ENCODE measurements at places on chromosomes 12 and 14.
A peak's percentile ranks its signal among the peaks of the same experiment; 100 is the strongest.

- H3K4me1 ChIP-seq, result no peaks in the 10 kb centered on the region
- H3K27me3 ChIP-seq, result no peaks in the 10 kb centered on the region
- no peak for DNase-seq
- no peak overlapping the region for H3K4me3 ChIP-seq
Observed at GRCh38 chr12:68536885-68537485, 73.7 kb upstream of the RAP1B start.

DNA sequence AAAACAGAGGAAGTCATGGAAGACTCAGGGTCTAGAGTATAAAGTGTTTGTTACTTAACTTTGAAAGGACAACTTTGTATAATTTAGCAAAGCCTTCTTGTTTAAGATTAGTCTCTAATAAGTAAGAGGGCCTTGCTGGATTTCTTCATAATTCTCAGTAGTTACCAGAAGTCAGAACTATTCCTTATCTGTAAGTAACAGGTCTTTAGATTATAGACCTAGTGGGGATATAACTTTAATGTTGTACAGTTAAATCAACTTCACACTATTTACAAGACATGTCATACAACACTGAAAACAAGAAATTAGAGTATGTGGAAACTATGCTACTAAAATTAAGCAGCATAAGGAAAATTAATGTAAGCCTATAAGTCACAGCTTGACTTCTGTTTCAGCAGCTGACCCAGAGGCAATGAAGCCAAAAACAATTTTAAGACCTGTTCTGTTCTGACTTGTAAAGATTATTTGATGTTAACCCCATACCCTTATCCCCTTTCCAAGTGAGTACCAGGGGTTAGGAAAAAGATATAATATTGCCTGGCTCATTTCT lies 398.3 kb downstream of the RAD51B start:
- no peaks in the 10 kb centered on the region for H3K36me3 ChIP-seq
- H3K27me3 ChIP-seq, result no peaks in the 10 kb centered on the region
- no peak for DNase-seq
- no peak overlapping the region for H3K27ac ChIP-seq
- H3K4me3 ChIP-seq, result no peak overlapping the region
- no peaks in the 10 kb centered on the region for H3K4me1 ChIP-seq

GRCh38 chr12:2610358-2610757 lies 184.4 kb upstream of the FKBP4 start:
- H3K4me1 ChIP-seq, result no peaks in the 10 kb centered on the region
- H3K36me3 ChIP-seq, result no peaks in the 10 kb centered on the region
- no peak overlapping the region for H3K4me3 ChIP-seq
- no peak overlapping the region for H3K27ac ChIP-seq
- peaks cover 3% of the 10 kb centered on the region for H3K27me3 ChIP-seq

DNA sequence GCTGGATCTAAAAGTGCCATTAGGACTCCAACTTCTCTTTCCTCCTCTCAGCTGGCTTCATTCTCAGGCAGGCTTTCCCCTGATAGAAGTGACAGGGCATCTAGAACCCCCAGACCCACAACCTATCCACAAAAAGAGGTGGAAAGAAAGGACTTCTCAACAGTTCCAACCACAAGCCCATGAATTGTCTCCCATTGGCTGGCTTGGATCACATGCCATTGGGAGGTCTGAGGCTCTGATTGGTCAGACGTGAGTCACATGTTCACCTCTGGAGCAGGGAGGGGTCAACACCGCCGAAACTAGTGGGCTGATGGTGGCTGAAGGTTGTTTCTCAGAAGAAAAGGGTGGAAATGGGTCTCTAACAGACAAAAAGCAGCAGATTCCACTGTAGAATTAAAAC lies 47.2 kb downstream of the DRAM1 start:
- H3K36me3 ChIP-seq, result no peaks in the 10 kb centered on the region
- H3K27ac ChIP-seq, result no peak overlapping the region
- no peaks in the 10 kb centered on the region for H3K27me3 ChIP-seq
- H3K4me3 ChIP-seq, result no peak overlapping the region

DNA sequence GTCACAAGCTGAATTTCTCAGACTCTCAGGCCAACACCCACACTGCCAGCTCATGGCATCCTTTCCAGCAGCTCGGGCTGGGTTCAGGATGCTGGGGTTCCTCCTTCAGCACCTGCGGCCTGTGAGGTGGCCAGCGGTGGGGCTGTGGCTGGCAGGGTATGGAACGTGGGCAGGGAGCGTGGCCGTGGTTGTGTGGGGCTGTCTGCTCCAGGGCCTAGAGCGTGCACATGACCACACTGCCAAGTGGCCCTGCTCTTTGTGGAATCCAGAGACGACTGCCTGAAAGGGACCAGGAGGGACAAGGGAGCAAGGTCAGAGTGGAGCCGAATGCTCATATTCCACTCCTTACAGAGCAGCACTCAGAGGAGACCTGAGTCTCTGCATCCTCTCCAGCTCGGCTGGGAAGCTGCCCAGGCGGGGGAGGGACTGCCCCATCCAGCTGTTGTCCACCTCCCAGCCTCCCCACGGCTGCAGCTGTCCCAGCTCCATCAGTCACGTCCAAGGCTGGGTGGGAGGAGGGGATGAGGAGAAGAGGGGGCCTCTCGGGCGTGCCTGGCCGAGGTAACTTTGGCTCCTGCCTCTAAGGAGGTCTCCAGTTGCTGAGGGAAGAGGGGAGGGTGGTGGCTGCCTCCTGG lies 71.3 kb downstream of the TSPAN9 start:
- no peaks in the 10 kb centered on the region for H3K36me3 ChIP-seq
- no peaks in the 10 kb centered on the region for H3K4me1 ChIP-seq
- no peak overlapping the region for H3K4me3 ChIP-seq

DNA sequence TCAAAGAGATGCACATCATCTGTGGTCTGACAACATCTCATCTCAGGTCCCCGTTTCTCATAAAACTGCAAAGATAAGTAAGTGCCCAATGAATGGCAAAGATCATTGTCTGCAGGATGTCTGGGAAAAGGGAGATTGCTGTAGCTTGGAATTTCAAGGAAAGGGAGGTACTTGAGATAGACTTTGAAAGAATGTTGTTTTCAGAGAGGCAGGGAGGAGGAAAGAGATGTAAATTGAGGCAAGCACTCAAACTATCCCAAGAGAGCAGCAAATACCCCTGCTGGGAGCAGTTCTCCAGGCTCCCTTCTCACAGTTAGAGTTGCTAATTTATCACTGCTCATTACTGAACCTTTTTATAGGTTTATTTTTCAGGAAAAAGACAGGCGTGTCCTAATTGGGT lies 107.1 kb downstream of the MYRFL start:
- DNase-seq, result no peak
- 0 out of 2 replicates have a peak, but pooled peaks cover 5% of the 10 kb centered on the region for H3K4me1 ChIP-seq
- no peaks in the 10 kb centered on the region for H3K36me3 ChIP-seq
- no peaks in the 10 kb centered on the region for H3K27me3 ChIP-seq
- no peak overlapping the region for H3K4me3 ChIP-seq

DNA sequence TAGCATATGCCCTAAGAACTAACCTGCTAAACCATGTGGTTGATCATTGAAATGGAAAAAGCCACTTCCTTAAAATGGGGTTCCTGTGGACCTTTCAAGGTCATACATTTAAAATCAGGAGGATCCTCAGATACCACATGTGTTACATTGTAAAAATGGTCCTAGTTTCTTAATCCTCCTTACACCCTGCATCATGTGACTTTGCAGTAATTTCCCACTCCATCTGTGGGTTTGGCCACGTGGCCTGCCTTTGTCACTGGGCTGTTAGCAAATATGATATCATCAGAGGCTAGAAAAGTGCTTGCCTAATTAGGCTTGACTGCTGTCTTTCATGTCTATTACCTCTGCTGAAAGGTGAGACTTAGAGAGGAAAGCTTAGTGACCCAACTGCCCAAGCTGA lies 70.7 kb downstream of the CMKLR1 start:
- no peak overlapping the region for H3K27ac ChIP-seq
- no peak for DNase-seq
- no peak overlapping the region for H3K4me3 ChIP-seq
- no peaks in the 10 kb centered on the region for H3K27me3 ChIP-seq
- no peaks in the 10 kb centered on the region for H3K36me3 ChIP-seq

GRCh38 chr14:51738754-51739153 lies 87.0 kb downstream of the FRMD6 start:
- no peak overlapping the region for H3K4me3 ChIP-seq
- no peak overlapping the region for H3K27ac ChIP-seq
- no peaks in the 10 kb centered on the region for H3K4me1 ChIP-seq
- no peaks in the 10 kb centered on the region for H3K27me3 ChIP-seq

DNA sequence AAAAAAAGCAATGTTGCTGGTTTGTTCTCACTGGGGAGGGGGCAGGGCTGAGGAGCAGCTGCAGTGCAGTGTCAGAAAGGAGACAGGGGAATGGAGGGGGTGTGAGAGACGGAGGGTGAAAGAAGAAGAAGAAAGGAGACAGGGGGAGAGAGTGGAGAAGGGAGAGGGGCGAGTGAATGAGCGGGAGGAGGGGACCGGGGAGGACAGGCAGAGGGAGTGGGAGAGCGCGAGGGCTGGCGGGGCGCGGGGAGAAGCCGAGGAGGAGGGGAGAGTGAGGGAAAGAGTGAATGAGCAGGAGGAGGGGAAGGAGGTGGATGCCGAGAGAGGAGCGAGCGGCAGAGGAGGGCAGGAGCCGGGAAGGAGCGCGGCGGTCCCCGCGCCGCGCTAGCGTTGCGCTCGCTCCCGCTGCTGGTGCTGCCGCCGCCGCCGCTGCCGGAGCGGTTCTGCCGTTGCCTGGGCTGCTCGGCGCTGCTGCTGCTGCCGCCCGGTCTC lies at the start of gene NOVA1:
Gene NOVA1, minus strand, starts transcription at position 445 of the 492 bp plus-strand sequence. CDS start 597 bp downstream, outside the sequence.
- no peak for DNase-seq
- no peaks in the 10 kb centered on the region for H3K36me3 ChIP-seq
- peak within 1 kb of the TSS; percentile 49 for H3K4me3 ChIP-seq
- no peaks in the 10 kb centered on the region for H3K27me3 ChIP-seq
- H3K4me1 ChIP-seq, result no peaks in the 10 kb centered on the region

GRCh38 chr14:21073921-21074320 lies 3.8 kb downstream of the ARHGEF40 start:
- H3K36me3 ChIP-seq, result no peaks in the 10 kb centered on the region
- no peaks in the 10 kb centered on the region for H3K27me3 ChIP-seq
- H3K27ac ChIP-seq, result no peak overlapping the region
- no peak overlapping the region for H3K4me3 ChIP-seq
- peaks cover 6% of the 10 kb centered on the region for H3K4me1 ChIP-seq

DNA sequence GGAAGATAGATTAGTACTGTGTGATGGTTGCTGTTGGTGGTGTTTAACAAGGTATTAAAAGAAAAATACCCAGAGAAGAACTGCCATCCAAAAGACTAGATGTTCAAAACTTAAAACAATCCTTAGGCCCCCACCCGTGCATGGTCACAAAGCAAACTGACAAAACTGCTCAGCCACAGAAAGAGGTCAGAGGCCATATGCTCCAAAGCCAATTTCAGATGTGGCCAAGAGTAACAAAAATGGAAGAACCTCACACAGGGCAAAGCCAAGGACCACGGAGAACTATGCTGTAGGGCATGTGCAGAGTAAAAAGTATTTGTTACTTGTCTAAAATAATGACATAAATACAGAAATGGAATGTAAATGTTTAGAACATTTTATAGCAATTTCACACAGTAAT lies 5.3 kb downstream of the TXNDC16 start:
- H3K27ac ChIP-seq, result no peak overlapping the region
- DNase-seq, result no peak
- H3K4me1 ChIP-seq, result no peaks in the 10 kb centered on the region
- no peak overlapping the region for H3K4me3 ChIP-seq
- H3K36me3 ChIP-seq, result no peaks in the 10 kb centered on the region

GRCh38 chr14:75547552-75548250 lies 25.4 kb downstream of the BATF start:
- no peaks in the 10 kb centered on the region for H3K27me3 ChIP-seq
- no peaks in the 10 kb centered on the region for H3K36me3 ChIP-seq
- H3K27ac ChIP-seq, result peak overlapping the region; percentile 27
- DNase-seq, result no peak
- peaks cover 10% of the 10 kb centered on the region for H3K4me1 ChIP-seq
- no peak overlapping the region for H3K4me3 ChIP-seq

DNA sequence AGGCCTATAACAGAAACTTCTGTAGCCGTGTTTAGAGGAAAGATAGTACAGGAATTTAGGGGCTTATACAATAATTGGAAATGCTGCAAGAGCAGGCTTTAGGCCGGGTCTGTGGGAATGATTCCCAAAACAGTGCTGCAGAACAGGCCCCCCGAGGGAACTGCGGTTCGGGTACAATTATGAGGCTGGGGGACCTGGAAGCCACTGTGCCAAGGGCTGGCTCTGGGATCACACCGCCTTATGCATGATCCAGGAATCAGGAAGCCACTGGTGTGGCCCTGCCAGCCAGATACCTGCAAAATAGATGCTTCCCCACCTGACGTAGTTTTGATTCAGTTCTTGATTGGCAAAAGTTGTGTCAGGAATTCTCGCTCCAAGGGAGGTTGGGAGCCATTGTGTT lies 55.4 kb downstream of the CACNA1C start:
- DNase-seq, result no peak
- H3K27ac ChIP-seq, result no peak overlapping the region
- H3K36me3 ChIP-seq, result no peaks in the 10 kb centered on the region
- H3K4me3 ChIP-seq, result no peak overlapping the region

GRCh38 chr14:54759982-54760585 lies 142.5 kb downstream of the GCH1 start:
- no peak overlapping the region for H3K27ac ChIP-seq
- H3K4me1 ChIP-seq, result no peaks in the 10 kb centered on the region
- no peak overlapping the region for H3K4me3 ChIP-seq
- DNase-seq, result no peak
- no peaks in the 10 kb centered on the region for H3K27me3 ChIP-seq
- H3K36me3 ChIP-seq, result no peaks in the 10 kb centered on the region

GRCh38 chr14:96681829-96682228 lies 115.4 kb upstream of the VRK1 start:
- no peak for DNase-seq
- H3K4me1 ChIP-seq, result no peaks in the 10 kb centered on the region
- H3K27me3 ChIP-seq, result no peaks in the 10 kb centered on the region
- H3K4me3 ChIP-seq, result no peak overlapping the region
- no peak overlapping the region for H3K27ac ChIP-seq

DNA sequence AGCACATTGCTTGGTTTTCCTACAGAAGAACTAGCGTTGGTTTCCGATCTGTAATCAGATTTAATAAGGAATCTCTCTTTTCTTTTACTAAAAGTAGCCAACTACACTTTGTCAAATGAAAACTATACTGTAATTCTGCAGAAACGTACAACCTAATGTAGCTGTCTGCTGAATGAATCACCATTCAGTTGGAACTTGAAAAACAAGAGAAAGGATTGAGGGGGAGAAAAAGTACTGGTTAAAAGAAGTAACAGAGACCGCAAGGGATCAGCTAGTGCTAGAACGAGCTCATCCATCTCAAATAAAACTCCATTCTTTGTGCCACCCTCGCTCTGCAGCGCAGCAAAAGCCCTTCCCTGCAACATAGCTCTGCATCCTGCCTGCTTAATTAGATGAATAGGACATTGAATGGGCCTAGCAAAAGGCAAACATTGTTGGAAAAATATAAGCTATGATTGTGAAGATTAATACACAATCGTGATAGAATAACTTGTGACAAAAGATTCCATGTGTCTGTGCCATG lies 2.6 kb downstream of the GARIN2 start:
- H3K4me1 ChIP-seq, result peaks cover 11% of the 10 kb centered on the region
- H3K4me3 ChIP-seq, result no peak overlapping the region
- H3K27ac ChIP-seq, result no peak overlapping the region
- no peaks in the 10 kb centered on the region for H3K36me3 ChIP-seq
- no peaks in the 10 kb centered on the region for H3K27me3 ChIP-seq

Measured in Caco-2 (cell line).